T-helper 2 cell treated with Interferon-gamma antibody and Interleukin-4, amounts not matched to agents 5 μg/mL and 100 μg/mL, for 36 hours (primary cell): ENCODE measurements at places on chromosomes 6 and 20.
A peak's percentile ranks its signal among the peaks of the same experiment; 100 is the strongest.

GRCh38 chr6:130849594-130849993 is 22.4 kb downstream of the SMLR1 start:
- no peaks in the 10 kb centered on the region for H3K27me3 ChIP-seq
- H3K4me3 ChIP-seq = no peak overlapping the region
- no peak for DNase-seq

- H3K27ac ChIP-seq = peak overlapping the region; percentile 91
- H3K4me1 ChIP-seq = peaks cover 40% of the 10 kb centered on the region
- no peak for DNase-seq
- peak overlapping the region; percentile 84 for H3K4me3 ChIP-seq
- H3K27me3 ChIP-seq = no peaks in the 10 kb centered on the region
Observed at GRCh38 chr20:23361119-23361475, 885 bp upstream of the GZF1 start.

DNA sequence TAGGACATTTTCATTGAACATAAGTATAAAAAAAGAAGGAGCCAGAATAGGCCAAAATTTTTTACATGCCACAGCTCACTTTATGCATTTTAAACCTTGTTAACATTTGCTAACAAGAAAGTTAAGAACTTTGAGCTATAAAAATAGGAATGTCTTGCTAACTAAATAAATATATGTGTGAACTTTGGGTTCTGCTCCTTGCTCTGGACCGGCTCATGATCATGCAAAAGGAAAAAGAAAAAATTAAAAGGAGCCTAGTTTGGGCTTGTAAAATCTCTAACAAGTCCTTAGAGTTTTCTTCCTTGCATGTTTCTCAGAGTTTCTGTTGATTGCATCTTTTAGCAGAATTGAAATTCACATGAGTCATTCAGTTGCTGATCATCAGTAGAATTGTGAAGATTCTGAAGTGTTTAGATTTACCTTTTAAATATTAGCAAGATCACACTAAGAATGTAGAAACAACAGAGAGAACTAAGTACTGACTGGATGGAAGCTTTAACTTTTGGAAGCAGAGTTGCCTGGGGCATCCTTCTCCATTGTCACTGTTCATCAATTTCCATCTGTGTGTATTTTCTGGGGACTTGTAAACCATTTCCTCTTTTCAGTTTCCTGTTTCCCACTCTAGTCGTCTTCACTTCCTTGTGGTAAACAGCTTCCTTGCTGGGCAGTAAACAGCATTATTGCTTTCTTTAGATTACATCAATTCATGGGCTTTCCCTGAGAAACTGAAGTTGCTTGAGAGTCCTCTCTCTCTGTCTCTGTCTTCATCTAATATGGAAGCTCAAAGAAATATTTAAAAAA is 458.4 kb upstream of the BTBD3 start:
- H3K4me1 ChIP-seq = peaks cover 2% of the 10 kb centered on the region
- no peaks in the 10 kb centered on the region for H3K36me3 ChIP-seq
- DNase-seq = no peak
- H3K27me3 ChIP-seq = no peaks in the 10 kb centered on the region
- no peak overlapping the region for H3K4me3 ChIP-seq

DNA sequence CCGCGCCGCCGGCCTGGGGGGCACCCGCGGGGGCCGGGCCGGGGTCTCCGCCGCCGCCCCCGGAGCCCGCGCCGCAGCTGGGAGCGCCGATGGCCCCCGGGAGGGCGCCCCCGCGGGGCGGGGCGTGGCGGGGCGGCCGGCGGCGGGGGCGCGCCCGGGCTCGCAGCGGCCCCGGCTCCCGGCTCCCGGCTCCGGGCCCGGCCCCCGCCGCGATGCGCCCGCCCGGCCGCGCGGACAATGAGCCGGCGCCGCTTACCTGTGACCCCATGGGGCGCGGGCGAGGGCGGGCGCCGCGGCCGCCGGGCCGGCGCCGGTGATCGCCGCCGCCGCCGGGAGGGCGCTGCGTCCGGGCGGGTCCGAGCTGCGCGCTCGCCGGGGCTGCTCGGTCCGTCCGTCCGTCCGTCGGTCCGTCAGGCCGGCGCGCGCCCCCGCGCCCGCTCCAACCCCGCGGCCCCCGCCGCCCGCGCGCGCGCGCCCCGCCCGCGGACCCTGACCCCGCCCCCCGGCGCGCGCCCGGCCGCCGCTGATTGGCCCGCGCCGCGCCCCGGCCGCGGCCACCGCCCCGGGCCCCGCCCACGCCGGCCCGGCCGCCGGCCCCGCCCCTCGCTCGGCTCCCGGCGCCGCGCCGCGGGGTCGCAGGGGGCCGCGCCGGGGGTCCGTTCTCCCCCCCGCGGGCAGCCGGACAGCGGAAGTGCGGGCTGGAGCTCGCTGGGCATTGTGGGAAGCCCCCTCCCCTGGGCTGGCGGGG is at the start of gene ZBTB46:
Gene ZBTB46, minus strand, starts transcription at position 424 of the 748 bp plus-strand sequence. CDS start 40,507 bp downstream, outside the sequence.
- no peaks in the 10 kb centered on the region for H3K36me3 ChIP-seq
- H3K4me3 ChIP-seq = peak within 1 kb of the TSS; percentile 86
- peaks cover 48% of the 10 kb centered on the region for H3K27me3 ChIP-seq

- no peaks in the 10 kb centered on the region for H3K4me1 ChIP-seq
- DNase-seq = no peak
- H3K27ac ChIP-seq = no peak overlapping the region
- H3K4me3 ChIP-seq = no peak overlapping the region
Observed at GRCh38 chr6:130766239-130767144, 60.7 kb upstream of the SMLR1 start.
